Fibroblast of skin of left quadriceps (primary cell): ENCODE measurements at places on chromosomes 1 and 21.
A peak's percentile ranks its signal among the peaks of the same experiment; 100 is the strongest.

- no peak for DNase-seq
Measured at GRCh38 chr1:19889656-19890055, 7.5 kb downstream of the OTUD3 start.

- no peak for DNase-seq
Measured at GRCh38 chr1:6241107-6241886, 2.7 kb upstream of the HES3 start.

DNA sequence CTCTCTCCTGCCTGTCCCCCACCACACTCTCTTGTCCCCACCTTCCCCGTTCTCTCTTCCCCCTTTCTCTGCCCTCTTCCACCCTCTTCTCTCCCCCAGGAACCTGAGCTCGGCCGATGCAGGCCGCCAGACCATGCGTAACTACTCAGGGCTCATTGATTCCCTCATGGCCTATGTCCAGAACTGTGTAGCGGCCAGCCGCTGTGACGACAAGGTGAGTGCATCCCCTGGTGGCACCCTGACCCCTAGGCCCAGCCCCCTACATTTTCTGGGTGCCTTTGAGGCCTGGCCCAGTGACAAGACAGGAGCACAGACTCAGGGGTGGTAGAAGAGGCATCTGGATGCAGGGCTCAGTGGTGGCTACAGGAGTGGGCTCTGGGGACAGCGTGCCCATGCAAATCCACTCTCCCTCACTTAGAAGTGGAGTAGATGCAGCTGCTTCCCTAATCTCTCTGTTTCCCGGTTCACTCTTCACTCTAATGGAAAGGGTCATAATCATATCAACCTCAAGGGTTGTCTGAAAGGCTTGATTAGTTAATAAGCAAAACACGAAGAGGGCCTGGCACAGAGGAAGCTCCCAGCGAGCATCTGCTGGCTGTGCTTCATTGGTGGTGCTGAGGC, 37.0 kb downstream of the PKP1 start:
- no peak for DNase-seq

GRCh38 chr21:24705201-24705600, 902.1 kb downstream of the MRPL39 start:
- DNase-seq = no peak

DNA sequence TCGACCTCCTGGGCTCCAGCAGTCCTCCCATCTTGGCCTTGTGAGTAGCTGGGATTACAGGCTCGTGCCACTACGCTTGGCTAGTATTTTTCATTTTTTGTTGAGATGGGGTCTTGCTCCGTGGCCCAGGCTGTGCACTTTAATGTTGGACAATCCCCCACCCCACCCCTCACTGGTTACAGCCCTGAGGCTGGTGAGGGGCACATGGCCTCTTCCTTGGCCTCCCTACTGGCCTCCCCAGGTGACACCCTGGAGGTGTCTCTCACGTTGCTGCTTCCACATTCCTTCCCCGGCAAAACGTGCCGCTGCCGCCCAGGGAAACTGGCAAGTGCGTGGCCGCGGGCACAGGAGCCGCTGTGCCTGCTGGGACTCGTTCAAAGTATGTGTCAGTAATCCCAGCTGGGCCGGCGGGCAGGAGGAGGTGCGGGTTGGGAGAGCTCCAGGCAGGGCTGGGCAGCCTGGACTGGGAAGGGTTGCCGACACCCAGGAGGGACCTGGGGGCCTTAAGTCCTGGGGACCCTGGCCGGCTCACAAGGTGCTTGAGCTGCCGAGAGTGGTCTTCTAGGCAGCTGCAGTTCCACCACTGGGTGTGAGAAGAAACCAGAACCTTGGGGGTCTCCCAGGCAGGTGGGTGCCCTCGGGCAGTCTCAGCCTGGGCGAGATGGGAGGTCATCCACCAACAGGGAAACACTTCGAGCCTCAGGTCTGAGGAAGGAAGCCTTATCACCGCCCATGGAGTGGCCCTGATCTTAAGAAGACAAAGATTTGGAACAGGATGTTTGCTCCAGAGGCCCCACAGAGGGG, 6.5 kb downstream of the WNT3A start:
- DNase-seq = no peak

DNA sequence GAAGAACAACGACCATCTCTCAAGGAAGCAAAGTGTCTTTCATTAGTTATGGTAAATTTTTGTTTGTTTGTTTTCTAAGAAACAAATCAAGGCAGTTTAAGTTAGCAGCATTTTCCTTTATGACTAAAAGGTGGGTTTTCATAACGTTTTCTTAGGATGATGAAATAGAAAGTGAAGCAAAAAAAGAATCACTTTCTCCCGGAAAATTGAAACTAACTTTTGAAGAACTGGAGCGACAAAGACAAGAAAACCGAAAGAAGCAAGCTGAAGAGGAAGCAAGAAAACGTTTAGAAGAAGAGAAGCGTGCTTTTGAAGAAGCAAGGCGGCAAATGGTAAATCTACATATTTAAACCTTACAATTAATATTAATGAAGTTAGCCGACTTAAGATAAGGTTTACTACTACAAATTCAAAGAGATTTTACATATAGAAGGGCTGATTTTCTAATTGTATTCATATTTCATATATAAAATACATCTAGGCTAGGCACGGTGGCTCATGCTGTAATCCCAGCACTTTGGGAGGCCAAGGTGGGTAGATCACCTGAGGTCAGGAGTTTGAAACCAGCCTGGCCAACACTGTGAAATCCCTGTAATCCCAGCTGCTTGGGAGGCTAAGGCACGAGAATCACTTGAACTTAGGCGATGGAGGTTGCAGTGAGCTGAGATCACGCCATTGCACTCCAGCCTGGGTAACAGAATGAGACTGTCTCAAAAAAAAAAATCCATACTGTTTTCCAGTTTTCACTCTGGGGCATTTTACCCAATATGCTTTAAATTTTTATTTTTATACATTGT, 38.3 kb downstream of the NEXN start:
- no peak for DNase-seq

- DNase-seq = no peak
Measured at GRCh38 chr1:22131875-22132486, 10.9 kb downstream of the WNT4 start.

DNA sequence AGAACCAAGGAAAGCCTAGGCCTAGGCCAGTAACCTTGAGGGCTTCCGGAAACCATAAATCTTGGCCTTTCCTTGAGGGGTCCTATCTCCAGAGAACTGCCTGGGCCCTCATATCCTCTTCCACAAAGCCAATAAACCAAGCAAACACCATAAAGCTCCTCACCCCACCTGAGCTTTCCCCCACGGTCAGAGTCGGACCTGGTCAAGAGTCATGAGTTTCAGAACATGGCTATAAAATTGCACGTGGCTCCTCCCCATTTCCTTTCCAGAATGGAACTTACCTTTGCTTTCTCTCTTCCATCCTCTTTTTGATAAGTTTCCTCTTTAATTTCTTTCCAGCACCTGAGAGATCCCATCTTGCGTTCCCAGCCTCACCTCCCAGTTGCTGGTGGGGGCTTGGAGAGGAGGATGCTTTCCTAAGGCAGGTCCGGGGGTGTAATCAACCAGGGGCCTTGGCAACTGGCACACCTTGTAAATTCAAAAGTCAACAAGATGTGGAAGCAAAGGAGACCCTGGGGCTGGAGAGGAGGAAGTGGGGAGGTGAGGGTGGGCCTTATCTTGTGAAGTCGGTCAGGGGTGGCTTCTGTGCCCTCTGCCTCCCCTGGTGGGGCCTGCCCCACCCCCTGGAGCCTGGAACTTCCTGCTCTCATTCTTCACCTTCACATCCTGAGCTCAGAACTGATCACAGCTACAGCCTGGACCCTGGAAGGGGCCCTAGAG, 259.9 kb downstream of the FOXD2 start:
- no peak for DNase-seq

DNA sequence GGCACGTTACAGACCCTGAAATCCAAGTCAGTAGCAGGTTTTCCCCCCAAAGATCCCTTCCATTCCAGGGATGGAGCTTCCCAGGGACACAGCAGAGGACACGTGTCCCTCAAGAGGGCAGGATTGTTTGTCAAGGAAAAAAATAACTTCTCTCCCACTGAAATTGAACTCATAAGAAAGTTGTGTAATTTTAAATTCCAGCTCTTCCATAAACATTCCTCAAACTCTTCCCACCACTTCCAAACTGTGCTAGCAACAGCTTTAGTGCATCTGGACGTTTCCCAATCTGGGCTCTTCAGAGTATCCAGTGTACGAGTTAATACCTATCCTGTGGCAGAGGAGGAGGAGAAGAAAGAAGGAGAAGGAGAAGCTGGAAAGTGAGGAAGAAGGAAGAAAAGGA, 79.6 kb downstream of the PSMG1 start:
- DNase-seq = peak; percentile 89

DNA sequence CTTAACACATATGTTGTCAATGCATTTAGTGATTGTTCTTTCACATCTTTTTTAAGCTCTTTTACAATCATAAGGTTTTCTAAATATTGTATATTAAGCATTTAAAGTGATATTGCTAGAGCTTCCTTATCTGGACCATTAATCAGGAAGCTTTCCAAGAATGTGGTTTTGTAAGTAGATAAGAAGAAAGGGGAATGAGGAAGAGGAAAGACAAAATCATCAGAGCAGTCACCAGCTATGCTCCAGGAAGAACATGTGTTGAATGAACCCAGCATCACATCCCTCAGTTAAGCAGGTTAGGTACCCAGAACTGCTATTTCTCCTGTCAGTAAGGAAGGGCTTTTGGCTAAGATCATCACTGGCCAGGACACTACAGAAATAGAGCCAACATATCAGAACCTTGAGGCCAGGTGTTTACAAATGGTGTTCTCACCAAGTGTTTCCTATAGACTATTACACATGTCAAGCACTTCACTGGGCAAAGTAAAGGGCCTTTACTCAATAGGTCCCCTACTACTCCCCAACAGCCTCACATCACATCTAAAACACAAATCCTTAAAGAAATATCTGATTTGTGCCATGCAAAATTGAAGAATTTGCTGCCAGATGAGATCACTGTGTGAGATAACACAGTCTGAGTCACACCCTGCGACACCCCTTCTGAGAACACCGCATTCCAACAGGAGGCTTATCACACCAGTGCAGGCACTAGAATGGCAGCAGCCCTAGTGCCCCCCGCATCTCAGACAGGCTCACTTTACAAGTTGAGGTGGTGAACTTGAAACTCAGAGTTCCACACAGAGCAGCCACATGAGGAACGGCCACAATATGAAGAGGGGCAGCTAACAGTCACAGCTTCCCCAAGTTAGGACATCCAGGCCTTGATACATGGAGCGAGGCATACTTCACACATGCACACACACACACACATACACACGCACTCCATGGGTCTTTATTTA, 1.8 kb upstream of the SPRR2A start:
- DNase-seq = no peak

- no peak for DNase-seq
Measured at GRCh38 chr1:40075266-40075665, 21.8 kb downstream of the PPT1 start.

DNA sequence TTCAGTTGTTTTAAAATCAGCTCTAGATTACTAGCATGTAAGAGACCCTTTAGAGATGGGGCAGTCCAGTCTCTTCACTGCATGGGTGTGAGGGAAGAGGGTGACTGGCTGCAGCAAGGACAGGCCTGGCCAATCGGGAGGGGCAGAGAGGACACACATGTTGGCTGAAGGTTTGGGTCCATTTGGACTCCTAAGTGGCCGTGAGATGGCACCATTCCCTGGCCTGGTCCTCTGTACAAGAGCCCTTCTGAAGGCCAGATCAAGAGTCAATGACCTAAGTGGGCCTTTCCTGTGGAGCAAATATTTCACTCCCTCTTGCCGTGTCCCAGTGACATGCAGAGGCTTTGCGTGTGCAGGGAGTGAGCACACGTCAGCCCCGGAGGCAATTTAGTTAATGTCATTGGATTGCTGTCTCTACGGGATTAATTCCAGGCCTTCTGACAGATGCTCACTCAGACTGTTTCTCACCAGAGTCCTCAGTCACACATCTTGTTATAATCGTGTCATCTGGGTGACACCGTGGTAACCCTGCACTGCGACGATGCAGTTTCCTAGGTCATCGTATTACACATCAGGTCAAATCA, 613.0 kb downstream of the NPHP4 start:
- DNase-seq = no peak

DNA sequence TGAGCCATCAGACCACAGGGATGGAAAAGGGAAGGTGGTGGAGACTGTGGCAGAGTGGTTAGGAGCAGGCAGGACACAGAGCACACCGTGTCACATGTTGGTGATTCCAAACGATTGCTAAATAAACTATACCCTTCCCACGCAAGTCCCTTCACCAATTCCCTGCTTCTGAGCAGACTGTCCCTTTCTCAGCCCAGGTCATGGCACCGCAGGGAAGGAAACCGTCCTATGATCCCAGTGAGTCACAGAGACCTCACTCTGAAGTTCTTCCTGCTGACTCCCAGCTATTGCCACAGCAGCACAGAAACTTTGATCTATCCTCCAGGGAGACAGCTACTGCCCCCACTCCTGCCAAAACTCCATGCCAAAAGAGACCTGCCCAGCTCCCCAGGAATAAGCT, 19.2 kb downstream of the RIMS3 start:
- DNase-seq = no peak

DNA sequence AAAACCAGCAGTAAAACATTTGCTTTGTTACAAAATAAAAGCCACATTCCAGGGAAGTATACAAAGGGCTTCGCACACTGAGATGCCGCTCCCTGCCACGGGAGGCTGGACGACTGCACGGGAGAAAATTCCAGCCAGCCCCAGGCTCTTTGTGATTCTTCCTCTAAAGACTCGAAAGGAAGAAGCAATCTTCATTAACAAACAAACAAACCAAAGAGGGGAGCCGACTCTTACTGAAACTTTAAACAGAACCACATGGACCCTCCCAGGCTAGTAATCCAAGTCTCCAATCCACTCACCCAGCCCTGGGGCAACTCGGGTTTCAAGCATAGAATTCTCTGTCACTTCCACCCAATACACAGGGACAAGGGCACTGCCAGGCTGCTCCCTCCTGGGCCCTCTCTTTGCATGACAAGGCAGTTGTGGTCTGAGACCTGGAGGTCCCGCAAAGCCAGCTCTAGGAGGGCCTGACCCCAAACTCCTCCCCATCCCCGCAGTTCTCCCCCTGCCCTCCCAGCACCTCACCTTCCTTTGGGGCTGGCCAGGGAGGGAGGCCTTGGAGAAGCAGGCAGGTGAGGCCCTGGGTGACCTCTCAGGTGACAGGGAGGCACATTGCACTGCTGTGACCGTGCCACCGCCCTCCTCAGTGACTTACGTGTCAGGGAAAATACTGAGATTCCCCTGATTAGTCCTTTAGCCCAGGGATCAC, 26.6 kb upstream of the COL18A1 start:
- DNase-seq = no peak

- no peak for DNase-seq
Measured at GRCh38 chr1:14143777-14144176, 443.8 kb downstream of the PRDM2 start.

DNA sequence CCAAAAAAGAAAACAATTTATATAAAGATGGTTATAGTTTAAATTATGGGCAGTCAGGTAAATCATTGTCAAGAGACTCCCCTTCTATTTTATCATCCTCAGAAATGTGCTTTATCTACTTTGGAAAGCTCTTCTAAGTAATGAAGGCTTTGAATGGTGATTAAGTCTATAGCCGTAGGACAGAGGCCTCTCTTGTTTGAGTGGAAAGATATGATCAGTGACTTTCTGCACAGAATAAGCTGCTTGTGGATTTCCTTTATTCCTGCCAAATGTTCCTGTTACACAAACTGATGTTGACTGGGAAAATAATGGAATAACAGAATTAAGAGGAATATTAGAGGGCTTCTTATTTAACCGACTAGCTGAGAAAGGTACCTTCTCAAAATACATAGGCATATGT, 174.6 kb upstream of the IVNS1ABP start:
- no peak for DNase-seq

GRCh38 chr1:219264561-219264960, 90.9 kb downstream of the LYPLAL1 start:
- DNase-seq = no peak
